Non-pigmented ciliary epithelial cell (primary cell): ENCODE measurements at places on chromosomes 2 and 18.

DNA sequence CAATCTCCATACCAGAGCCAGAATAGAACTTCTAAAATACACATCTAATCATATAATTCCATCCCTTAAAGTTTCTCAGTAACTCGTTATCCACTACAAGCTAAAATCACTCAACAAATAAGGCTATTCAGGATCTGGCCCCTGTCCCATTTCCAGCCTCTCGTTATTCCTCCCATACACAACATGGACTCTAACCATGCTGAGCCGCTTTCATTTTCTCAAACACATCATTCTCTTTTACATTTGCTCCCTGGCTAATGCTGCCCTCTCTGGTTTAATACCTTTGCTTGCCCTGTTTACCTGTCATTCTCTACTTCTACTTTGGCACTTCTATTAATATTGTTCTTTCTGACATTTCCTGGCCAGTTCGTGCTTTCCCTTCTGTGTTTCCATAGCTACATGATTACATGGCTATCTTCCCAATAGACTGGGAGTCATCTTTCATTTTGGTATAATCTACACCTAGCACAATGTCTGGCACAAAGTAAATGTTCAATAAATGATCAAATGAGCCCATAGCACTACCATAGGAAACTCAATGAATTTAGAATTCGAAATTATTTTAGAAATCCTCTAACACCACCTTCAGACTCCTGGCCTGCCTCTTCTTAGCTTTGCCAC is 163.6 kb upstream of the VRK2 start:
- no peak for DNase-seq

GRCh38 chr18:22387787-22388186 is 29.9 kb downstream of the CTAGE1 start:
- DNase-seq: no peak

DNA sequence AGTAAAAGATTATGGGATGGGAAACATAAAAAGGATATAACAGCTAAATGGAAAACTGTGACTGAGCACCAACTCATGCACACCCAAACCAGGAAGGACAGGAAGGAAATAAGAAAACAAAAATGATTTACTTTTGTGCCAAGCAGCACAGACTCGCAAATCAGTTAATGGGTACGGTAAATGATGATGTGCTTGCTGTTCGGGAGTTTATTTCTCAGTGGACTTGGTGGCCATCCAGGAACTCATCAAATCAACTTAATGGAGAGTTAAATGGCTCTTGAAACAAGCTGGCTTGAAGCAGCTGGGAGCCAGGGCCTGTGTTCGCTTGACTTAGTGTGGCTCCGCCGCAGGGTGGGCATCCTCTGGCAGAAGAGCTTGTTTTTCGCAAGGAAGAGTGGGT is 36.2 kb downstream of the MTCL1 start:
- DNase-seq: no peak

GRCh38 chr2:64274399-64275173 is 130.4 kb upstream of the PELI1 start:
- no peak for DNase-seq

GRCh38 chr2:146844226-146844990 is 1000.4 kb upstream of the ACVR2A start:
- DNase-seq: no peak

DNA sequence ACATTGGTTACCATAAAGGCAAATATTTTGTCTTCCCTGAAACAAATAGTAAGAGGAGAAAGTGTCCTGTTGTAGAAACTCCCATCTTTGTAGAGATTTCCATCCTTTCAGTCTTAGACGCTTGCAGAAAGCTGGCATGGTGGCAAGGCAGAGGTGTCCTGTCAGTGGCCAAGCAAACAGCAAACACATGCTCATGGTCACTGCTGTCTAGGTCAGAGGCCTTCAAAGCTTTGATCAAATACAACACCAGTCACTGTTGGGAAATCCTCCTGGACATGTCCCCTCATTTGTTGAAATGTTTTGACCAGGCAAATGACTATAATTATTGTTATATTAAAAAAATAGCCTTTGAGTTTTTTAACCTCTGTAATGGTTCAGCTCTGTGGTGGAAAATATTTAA is 55.1 kb downstream of the LTBP1 start:
- DNase-seq: no peak

DNA sequence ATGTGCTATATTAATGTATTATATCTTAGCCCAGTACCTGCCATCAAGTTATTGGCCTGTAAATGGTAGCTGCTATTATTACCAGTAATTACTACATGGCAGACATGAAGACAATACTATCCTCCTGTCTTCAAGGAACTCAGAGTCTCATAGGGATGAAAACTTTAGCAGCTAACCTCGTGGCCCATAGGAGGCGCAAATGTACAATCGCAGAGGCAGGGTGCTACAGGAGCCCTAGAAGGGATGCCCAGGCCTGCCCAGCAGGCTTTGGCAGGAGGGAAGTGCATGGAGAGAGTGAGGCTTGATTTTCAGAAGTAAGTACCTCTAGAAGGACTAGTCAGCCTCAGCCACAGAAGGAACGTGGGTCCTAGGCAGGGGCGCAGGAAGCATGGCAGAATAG is 44.7 kb upstream of the KIDINS220 start:
- no peak for DNase-seq

DNA sequence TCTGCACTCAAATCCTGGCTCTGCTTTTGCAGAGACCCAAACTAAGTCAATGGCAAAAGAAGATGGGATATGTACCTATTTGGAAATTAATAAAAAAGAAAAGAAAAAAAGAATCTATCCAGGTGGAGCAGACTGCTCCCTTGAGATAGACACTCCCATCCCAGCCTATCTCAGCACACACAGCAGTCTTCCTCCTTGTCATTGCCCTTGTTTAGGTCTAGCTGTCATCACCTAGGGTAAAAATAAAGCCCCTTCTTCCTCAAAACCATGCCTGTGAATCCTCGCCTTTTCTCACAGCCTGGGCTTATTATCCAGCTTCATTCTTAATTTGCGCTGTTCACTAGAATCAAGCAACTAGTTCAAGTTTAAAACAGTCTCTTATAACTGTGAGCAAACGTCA is 30.7 kb upstream of the ACSL3 start:
- no peak for DNase-seq

DNA sequence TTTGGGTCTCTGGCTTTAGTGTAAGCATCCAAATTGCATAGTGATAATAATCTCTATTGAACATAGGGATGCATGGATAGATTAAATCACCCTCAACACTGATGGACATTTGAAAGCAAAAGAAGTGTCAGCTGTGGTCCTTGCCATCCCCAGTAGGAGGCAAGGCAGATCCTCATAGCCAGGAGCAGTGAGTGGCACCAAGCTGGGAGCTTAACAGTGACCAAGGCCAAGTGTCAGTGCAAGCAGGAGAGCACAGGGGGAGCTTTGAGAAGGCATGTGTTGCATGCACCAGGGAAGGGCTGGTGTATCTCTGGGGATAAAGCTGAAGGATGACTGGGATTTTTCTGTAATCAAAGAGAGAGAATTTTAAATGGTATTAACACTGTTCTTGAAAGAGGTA is 14.7 kb downstream of the SLC14A1 start:
- DNase-seq: no peak

- DNase-seq: no peak
Measured at GRCh38 chr2:8611700-8612099, 70.2 kb upstream of the ID2 start.

GRCh38 chr2:159807183-159808031 is 9.4 kb upstream of the CD302 start:
- DNase-seq: peak; percentile 18

GRCh38 chr2:240510513-240511210 is 47.1 kb downstream of the ANKMY1 start:
- DNase-seq: no peak

DNA sequence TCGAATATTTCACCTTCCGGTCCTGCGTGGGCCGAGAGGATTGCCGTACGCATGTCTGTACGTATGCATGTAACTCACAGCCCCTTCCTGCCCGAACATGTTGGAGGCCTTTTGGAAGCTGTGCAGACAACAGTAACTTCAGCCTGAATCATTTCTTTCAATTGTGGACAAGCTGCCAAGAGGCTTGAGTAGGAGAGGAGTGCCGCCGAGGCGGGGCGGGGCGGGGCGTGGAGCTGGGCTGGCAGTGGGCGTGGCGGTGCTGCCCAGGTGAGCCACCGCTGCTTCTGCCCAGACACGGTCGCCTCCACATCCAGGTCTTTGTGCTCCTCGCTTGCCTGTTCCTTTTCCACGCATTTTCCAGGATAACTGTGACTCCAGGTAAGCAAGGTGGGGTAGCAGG is at the start of gene SERPINB5:
TSS of gene SERPINB5 (plus strand) at position 291 of the 400 bp plus-strand sequence. CDS start 7,471 bp downstream, outside the sequence.
- DNase-seq: no peak

- no peak for DNase-seq
Measured at GRCh38 chr18:78727877-78728783, 251.5 kb upstream of the SALL3 start.

DNA sequence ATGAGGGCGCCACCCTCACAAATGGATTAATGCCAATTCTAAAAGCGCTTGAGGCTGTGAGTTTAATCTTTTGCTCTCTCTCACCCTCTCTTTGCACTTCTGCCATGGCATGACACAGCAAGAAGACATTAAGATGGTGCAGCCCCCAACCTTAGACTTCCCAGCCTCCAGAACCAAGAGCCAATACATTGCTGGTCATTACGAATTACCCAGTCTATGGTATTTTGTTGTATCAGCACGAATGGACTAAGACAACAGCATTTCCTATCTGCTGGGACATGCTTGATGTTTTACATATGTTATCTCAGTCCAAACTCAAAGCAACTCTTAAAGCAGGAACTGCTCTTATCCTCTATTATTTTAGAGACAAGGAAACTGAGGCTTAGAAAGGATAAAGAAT is 222.9 kb downstream of the STK39 start:
- no peak for DNase-seq

DNA sequence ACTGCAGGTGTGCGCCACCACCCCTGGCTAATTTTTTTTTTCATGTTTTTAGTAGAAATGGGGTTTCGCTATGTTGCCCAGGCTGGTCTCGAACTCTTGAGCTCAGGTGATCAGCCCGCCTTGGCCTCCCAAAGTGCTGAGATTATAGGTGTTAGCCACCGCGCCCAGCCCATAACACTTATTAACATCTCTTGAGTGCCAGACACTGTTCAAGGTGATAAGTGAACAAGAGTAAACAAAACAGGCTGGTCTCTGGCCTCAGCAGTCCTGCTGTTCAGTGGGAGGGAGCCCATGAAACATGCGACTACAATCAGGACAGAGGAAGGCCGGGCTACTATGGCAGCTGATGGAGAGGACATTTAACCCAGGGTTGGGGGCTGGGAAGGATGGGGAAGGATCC is 42.3 kb downstream of the KCTD1 start:
- no peak for DNase-seq

GRCh38 chr2:112141626-112142007 is 3.4 kb downstream of the FBLN7 start:
- no peak for DNase-seq

GRCh38 chr2:192151853-192152252 is 42.9 kb downstream of the TMEFF2 start:
- DNase-seq: peak; percentile 73

DNA sequence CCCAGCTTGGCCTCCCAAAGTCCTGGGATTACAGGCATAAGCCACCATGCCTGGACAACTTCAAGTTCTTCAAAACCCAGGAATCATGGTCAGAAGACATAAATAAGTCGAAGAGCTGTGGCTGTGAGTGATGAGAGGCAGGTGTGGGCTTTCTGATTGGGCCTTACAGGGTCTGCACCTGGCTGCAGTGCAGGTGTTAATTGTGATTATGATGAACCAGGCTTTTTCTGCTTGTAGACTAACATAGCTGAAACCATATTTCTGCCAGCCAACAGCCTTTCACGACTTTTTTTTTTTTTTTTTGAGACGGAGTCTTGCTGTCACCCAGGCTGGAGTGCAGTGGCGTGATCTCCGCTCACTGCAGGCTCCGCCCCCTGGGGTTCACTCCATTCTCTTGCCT is 14.9 kb upstream of the DTNB start:
- DNase-seq: no peak

GRCh38 chr2:60285626-60286316 is 267.7 kb downstream of the BCL11A start:
- DNase-seq: no peak

GRCh38 chr18:49274188-49274714 is 186.2 kb downstream of the DYM start:
- no peak for DNase-seq

DNA sequence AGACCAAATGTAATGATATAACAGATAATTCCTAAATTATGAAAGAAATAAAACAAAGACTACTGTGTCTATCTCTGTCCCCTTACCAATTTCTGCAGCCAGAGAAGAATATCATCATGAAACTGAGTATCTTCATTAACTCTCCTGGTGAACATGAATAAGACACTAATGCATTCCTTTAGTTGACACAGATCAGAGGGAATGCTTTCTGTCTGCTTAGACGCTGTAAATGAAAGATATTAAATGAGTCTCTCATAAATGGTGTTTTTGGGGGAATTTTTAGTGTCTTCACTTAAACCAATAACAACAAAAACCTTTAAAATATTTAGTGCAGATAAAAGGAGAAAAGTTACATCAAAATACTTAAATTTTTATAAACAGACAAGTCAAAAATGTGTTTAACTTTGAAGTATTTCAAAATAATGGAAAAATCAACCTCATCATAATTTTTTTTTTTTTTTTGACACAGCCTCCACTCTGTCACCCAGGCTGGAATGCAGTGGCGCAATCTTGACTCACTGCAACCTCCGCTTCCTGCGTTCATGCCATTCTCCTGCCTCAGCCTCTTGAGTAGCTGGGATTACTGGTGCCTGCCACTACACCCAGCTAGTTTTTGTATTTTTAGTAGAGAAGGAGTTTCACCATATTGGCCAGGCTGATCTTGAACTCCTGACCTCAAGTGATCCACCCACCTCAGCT is 16.0 kb downstream of the EPG5 start:
- DNase-seq: peak; percentile 76

DNA sequence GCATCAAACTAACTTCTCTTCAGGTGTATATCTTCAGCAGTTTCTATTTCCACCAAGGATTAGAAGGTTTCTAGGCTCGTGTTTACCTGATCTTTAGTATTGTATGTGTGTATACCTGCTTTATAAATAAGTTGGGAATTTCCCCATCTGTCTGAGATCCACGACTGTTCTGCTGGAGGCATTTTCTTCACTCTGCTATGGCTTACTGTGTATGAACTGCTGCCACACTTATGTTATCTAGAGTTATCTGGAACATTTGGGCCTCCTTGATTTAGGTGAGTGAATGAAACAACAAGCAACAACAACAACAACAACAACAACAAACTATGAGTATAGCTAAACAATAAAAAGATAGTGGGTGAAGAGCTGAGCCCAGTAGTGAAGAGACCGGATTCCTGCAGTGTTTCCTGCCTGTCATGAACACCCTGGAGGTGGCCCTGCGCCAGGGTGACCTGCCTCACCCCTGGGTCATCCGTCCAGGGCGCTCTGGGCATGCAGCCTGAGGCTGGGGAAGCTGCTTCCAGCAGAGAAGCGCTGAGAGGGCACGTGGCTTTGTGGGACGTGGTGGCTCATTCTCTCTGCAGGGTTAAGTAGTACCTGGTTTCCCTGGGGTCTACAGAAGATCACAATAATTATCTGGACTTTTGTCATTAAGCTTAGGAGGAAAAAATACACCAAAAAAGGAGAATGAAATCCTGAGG is 56.1 kb upstream of the GATA6 start:
- DNase-seq: no peak
